ENCODE measurements at places on chromosomes 3 and 15.

DNA sequence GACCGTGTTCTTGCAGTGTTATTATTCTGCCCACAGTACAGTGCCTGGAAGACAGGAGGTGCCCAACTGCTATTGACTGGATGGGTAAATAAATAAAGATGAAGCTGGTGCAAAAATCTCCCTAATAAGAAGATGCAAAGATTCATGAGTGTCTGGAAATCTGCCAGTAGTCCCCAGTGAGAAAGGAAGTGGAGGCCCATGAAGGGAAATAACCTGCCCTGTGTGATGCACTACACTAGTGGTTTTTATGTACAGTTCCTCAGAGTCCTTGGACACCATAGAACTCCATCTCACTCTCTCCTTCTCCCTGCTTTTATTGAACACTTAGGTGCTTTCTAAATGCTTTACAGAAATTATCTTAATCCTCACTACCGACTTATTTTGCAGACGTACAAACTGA, 8.3 kb upstream of the SUCLG2 start:
- DNase-seq = no peak

DNA sequence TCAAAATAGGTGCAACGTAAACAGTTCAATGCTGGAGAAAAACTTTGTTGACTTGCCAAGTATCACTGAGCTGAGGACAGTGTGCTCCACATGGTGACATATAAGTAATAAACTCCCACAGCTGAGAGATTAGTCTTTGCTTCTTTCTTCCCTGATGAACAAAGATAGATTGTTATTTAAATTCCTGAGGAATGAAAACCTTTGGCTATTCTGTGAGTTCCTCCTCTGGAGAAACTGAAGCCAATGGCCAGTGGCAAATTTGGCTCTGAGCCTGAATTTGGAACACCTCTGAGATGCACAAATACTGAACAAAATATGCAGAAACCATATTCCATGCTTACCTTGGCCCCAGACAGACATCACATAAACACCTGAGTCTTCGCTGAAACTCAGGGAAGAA, 63.3 kb downstream of the RPL22L1 start:
- DNase-seq = no peak

DNA sequence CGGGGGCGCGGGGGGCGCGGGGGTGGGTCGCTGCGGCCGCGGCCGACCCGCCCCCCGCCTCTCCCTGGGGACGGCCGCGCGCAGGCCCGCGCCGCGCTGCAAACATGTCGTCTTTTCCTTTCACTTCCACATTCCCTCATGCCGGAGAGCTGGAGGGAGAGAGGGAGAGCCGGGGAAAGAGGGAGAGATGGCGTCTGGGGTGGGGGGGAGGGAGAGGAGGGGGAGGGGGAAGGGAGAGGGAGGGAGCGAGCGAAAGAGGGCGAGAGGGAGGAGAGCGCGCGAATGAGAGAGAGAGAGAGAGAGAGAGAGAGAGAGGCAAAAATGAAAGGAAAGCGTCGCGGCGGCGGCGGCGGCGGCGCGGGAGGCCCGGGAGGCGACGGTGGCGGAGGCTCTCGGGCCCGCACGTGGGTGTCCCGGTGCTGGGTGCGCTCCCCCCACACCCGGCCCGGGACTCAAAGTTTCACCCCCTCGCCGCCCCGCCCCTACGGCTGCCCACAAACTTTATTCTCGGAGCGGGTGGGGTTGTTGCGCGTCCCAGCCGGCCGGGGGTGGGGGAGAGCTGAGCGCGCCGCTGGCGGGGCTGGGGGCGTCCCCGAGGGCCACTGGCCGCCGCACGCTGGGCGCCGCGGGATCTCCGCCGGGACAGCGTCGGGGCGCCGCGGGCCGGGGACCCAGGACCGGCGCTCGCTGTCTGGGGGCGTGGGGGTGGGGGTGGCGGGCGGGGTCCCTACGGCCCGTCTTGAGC, 731 bp downstream of the ZNF710 start:
- DNase-seq = peak; percentile 81

GRCh38 chr15:63408524-63408923, 26.9 kb upstream of the CA12 start:
- no peak for DNase-seq

- DNase-seq = no peak
Observed at GRCh38 chr3:134796281-134797056, 1.4 kb downstream of the EPHB1 start.

Measured in RWPE2 (cell line).